ENCODE measurements at places on chromosomes 4 and X.

- DNase-seq, result no peak
Observed at GRCh38 chrX:149124526-149125108, 380.5 kb downstream of the IDS start.

DNA sequence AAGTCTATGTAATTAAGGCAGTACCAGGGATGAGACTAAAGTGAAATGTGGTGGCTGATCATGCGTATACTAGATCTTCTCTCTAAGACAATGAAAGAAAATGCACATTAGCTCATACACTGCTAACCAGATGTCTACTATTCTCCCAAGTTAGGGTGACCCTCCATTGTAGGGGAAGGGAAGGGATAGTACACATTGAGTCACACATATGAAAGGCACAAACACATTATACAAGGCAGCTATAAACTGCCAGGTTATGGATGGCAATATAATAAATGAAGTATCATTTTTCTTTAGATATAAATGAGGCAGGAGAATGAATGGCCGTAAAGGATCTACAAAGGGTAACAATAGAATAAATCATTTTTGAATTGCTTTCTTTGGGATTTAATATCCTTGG, 4.5 kb downstream of the SHROOM3 start:
- no peak for DNase-seq

DNA sequence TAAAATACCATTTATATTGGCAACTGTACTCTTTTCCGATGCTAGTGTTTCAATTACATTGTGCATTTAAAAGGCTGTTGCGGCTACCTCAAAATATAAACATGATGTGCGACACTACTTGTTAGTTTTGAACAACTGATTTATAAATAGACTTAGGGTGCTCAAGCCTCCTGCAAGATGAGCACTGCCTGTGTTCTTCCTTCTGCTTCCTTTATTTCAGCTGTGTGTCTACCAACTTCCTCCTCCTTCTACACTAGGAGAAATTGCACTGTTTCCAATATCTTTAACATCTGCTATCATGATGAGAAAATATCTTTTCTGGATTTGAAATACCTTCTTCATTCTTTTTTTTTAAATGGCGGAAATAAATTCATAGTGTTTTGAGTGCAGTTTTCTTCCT, 24.0 kb downstream of the TET2 start:
- DNase-seq, result no peak

GRCh38 chr4:185726931-185727330, 85.1 kb downstream of the SORBS2 start:
- no peak for DNase-seq

DNA sequence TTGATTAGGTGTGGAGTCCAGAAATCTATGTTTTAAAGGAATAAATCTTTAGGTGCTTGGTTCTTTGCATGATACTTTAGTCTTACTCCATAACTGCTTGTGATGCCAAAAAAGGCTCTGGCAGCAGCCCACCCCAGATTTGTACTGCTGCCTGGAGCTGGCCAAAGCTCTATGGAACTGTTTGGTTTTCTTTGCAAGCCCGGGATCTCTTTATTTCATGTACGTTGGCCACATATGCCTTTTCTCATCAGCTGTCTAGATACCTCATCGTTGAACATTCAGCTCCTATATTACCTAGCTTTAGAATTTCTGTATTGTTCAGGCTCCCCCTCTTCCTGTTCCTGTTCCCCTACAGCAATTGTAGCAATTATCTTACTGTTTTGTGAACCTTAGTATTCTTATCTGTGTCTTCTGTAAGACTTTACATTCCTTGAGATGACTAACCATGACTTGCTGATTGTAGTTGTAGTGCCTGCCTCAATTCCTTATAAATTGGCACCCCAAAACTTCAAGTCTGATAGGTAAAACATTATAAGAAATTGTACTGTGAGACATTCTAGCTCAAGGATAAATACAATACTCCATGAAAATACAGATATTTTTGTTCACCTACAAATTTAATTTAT, 199.4 kb upstream of the GPRIN3 start:
- no peak for DNase-seq

- DNase-seq, result no peak
Observed at GRCh38 chr4:159460371-159460770, 357.5 kb downstream of the RAPGEF2 start.
